ENCODE measurements at places on chromosomes 16 and 17. TPM values are rescaled to one million over a fixed set of nuclear protein-coding genes. Genes with fewer than 3 reads are reported as not detected.

Gene LITAFD
- total RNA-seq: not detected

Gene KRTAP4-9
- total RNA-seq: not detected

Gene PRSS53
- total RNA-seq: 1.2 TPM

Gene NPIPB9
- not detected for total RNA-seq

All from cardiac ventricle fibroblast (primary cell).